ENCODE measurements at places on chromosomes 6 and 20.

DNA sequence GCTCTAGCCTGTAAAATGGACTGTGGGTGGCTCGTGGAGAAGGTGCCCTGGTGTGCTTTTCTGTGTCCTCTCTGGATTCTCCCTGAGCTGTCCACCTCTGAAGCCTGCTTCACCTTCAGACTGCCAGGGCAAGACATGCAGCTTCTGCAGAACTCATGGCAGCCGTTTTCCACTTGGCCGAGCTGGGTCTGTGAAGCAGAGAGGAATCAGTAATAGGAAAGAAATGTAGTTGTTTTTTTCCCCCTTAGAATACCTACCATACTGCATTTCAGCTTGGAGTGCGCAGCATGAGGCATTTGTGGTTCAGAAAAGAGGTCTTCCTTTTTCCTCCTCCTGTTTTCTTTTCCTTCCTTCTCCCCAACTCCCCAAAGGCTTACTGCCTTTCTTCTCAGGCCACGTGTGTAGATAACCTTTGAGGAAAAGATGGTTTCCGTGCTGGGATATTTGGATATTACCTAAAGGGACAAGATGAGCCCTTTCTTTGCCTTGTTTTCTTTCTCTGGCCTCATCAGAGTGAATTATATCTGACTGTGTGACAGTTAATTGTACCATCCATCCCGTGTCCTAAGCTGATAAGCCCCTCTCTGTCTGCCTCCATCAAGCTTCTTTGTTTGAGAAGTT, 39.4 kb downstream of the RREB1 start:
- no peak for DNase-seq

GRCh38 chr6:144265390-144265789, 19.7 kb upstream of the UTRN start:
- no peak for DNase-seq

DNA sequence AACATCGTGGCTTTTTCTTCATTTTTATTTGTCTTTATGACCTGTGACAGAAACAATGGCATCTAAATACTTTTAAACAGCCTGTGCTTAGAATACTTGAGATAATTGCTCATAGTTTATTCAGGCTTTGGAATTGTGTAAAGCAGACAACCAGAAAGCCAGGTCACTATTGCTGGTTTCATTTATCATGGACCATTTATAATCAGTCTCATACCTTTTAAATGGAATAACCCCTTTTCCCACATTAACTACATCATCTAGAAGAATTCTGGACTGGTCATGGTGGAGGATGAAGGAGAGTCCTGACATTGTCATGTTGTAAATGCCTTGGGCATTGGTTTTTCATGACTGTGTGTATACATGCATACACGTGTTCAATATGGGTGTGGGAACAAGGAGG, 661.5 kb downstream of the EPM2A start:
- DNase-seq: no peak

GRCh38 chr6:152573762-152574161, 63.4 kb downstream of the SYNE1 start:
- DNase-seq: no peak

DNA sequence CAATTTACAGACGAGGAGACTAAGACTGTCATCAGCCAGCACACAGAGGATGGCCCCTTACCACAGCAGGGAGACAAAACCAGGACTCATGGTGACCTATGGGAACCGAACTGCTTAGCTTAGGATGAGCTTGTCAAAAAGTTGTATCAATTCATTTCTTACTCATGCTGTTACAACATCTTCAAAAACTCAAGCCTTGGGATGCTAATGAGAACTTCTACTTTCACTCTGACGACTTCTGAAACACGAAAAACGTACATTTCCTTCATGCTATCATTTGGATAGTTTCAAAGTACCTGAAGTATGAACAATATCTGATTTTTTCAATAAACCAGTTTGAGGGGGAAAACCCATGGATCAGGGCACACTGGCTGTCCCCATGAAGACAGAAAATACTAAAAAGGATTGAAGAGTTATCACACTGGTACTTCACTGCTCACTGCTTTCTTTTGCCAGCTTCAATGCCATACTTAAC, 31.9 kb downstream of the HIVEP2 start:
- peak; percentile 90 for DNase-seq

- DNase-seq: no peak
Observed at GRCh38 chr6:150857945-150858308, 7.6 kb upstream of the MTHFD1L start.

Measured in activated CD4-positive, alpha-beta T cell treated with anti-CD3 and anti-CD28 coated beads, Interleukin-10, Interleukin-2, amounts not matched to agents 100 ng/mL and 50 ng/mL, durations not matched to agents 16 hours and 8 hours (primary cell).